Sigmoid colon (tissue), 7 donors: ENCODE measurements at places on chromosomes 12 and 14. TPM values are rescaled to one million over a fixed set of nuclear protein-coding genes. Genes with fewer than 3 reads are reported as not detected.

Gene CABP1
- 0.92 TPM for polyA plus RNA-seq

Gene TAS2R9
- polyA plus RNA-seq: not detected

Gene LRRC10
- 0.01 TPM for polyA plus RNA-seq

Gene SPIC
- polyA plus RNA-seq: not detected

Gene FAM181A
- polyA plus RNA-seq: not detected

Gene TMEM117
- 3.8 TPM for polyA plus RNA-seq

Gene TROAP
- polyA plus RNA-seq: 4.8 TPM

Gene PSME2
- polyA plus RNA-seq: 356 TPM

Gene ERG28
- polyA plus RNA-seq: 25.3 TPM

Gene KCNK13
- 0.51 TPM for polyA plus RNA-seq

Gene TMBIM4
- 77.2 TPM for polyA plus RNA-seq

Gene TRHDE
- polyA plus RNA-seq: 1.2 TPM

- no peak for DNase-seq
These were observed 15.2 kb downstream of the FBXO33 start for GRCh38 chr14:39417014-39417413.

DNA sequence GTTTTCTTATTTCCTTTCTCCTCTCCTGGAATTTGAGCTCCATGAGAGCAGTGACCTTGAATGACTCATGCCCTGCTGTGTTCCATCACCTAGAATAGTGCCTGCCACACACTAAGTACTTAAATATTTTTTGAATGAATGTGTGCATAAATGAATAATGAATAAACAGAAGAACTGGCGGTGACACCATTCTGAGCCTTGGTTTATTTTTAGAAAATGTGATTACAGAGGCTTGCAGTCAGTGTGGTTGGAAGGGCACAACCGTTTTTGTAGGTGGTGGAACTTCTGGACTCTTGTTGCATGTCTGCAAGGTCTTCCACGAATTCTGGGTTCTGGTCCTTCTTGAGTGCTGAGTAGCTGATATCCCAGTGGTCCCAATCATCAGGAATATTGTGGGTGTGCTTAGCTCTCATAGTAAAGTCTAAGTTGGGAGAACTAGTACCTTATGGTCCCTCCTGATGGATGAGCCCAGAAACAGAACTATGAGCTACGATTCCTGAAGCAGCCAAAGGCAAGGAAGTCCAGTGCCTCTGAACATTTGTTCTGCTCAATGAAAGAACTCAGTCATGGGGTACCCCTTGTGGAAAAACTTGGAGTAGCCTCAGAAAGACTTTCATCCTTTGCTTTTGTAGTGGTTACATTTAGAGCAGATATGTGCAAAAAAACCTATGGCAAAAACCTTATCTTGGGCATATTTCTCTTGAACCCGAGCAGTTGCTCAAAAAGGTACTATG lies 28.8 kb upstream of the BHLHE41 start:
- no peak for DNase-seq

DNA sequence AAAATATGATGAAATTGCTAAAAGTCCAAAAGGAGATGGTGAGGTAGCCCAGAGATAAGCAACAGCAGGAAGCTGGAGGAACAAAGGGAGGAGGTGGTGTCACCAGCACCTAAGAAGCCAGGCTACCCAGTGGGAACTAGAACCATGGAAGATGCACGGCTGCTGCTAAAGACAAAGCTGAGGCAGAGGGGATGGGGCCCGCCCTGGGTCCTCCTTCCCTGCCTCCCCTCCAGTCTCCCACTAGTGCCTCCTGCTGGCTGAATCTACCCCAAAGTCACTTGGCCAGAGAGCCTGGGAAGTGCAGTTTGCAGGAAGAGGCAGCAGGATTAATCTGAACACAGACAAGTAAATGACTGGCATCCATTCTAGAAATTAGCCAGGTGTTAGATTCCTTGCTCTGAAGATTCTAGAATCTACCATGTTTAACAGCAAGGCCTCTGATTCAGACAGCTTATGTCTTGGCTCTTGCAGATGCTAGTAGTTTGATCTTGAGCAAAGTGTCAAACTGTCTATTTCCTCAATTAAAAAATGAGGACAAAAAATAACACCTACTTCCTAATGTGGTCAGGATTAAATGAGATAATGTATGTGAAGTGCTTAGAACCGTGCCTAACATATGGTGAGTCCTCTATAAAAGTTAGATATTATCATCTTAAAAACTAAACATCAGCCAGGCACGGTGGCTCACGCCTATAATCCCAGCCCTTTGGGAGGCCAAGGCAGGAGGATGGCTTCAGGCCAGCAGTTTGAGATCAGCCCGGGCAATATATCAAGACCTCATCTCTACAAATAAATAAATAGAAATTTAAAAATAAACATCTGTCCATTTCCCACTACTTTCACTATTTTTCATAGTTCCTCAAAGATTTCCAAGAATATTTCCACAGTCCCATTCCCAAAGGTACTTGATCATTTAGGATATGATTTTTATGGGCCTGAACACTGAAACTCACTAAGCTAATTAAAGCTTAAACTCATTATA lies 5.8 kb upstream of the LRP10 start:
- no peak for DNase-seq

DNA sequence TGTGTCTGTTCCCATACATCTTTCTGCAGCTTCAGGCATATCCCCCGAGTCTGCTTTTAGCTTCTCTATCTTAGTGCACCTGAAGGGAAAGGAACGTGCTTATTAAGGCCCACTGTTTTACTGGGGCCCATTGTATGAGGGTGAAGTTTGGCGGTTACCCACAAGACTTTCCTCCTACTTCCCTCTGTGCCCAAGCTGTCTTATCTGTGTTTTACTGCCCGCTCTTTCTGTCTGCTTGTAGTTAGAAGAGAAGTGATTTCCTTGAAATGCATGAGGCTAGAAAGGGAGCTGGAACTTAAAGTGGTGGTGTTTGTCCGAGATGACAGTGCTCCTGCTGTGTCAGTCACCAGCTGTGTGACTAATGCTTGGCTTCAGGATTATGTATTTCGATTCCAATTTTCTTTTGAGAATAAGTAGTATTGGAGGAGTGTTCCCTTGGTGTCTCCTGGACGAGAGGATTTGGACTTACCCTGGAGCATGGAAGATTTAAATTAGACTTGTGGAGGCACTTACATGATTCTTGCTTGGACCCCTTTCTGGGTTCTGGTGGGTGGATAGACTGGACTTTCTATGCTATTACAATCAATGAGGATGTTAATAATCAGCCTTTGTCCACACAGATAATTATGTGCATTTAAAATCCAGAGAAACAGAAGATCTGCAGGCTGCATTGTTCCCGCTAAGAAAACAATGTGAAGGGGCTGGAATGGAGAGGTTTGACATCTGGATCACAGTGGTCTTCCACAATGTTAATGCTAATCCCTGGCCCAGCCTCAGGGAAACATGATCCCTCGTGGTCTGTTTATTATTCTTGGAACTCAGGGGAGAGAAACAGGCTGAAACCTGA lies 13.9 kb upstream of the KRT86 start:
- DNase-seq: no peak

- DNase-seq: no peak
These were observed 17.9 kb upstream of the CFAP54 start for GRCh38 chr12:96471368-96472050.

- DNase-seq: no peak
These were observed 34.1 kb downstream of the ERGIC2 start for GRCh38 chr12:29346769-29347421.

GRCh38 chr12:12553208-12553785 lies 9.4 kb downstream of the DUSP16 start:
- no peak for DNase-seq

GRCh38 chr12:118618695-118619094 lies 242.3 kb downstream of the SUDS3 start:
- no peak for DNase-seq

DNA sequence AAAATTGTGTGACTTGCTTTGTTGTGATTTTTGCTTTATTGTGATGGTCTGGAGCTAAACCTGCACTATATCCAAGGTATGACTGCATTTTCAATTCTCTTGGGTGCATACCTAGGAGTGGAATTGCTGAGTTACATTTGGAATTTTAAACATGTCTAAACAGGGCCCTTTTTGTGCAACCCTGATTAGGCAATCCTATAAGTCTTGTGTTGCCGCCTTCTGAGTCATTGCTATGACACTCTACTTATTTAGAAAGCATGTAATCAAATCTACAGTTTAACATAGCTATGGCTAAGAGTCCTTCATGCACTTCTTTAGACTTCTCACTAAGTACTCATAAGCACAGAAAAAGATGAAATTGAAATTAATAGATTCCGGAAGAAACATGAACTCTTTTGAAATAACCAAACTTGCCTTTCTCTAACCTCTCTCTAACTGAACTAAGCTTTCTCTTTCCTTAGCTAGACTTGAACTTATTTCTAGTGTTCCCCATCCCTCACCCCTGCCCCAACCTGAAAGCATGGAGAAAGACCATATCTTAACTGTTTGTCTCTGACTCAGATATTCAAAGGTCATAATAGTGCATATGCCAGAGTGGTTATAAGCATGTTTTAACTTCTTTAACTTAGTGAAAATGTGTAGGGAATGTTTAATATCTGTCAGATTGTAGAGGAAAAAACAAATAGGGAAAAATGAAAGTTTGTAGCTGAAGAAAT lies 203.0 kb downstream of the SNAPC1 start:
- DNase-seq: no peak

GRCh38 chr12:113359133-113359938 lies 949 bp downstream of the PLBD2 start:
- peak; percentile 80 for DNase-seq

GRCh38 chr12:113194971-113195391 lies 9.5 kb downstream of the RITA1 start:
- DNase-seq: no peak

DNA sequence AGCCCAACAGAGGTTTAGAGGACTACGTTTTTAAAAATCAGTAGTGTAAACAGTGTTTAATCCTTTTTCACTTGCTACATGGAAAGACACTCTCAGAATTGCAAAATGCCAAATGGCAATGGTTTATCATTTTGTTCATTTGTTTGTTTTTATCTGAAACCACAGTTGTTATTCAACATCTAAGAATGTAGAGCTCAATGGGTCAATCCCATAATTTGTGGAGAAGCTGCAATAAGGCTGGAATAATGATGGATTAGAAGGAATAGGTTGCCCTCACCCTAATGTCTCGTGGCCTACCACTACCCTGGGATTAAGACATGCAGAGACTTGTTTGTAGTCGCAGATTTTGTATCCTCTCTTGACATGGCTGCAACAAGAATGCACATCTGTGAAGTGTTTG lies 115.7 kb downstream of the LLPH start:
- no peak for DNase-seq

GRCh38 chr12:13425766-13426165 lies 229.2 kb downstream of the EMP1 start:
- no peak for DNase-seq

DNA sequence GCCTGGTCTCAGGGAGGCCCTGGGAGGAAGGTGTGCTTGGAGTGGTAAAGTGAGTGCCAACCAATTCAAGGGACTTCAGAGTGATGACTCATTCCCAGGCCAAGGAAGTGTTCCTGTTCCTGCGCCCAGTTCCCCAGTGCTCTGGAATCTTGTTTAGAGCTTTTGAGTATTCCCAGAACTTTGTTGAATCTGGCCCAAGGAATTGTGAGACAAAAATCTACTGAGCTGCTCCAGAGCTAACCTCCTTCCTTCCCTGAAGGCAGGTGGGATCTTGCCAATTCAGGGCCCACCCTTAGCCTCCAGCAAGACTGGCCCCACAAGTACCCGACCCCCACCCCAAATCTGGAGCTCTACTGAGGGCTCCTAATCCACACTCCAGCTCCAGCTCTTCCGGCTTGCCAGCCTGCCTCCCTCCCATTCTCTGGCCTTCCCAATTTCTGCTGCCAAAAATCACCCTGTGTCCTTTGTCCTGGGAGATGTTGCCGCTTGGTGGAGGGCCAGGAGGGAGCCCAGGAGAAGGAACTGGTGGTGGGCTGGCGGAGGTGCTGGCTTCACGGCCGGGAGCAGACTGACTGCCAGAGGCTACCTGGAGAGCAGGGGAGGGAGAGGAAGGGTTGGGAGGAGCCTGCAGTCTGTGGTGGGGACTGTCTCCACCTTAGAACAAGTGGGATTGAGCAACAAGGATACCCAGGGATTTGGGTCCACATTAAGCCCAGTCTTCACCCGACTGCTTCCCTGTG lies 2.0 kb upstream of the ATN1 start:
- peak; percentile 95 for DNase-seq

DNA sequence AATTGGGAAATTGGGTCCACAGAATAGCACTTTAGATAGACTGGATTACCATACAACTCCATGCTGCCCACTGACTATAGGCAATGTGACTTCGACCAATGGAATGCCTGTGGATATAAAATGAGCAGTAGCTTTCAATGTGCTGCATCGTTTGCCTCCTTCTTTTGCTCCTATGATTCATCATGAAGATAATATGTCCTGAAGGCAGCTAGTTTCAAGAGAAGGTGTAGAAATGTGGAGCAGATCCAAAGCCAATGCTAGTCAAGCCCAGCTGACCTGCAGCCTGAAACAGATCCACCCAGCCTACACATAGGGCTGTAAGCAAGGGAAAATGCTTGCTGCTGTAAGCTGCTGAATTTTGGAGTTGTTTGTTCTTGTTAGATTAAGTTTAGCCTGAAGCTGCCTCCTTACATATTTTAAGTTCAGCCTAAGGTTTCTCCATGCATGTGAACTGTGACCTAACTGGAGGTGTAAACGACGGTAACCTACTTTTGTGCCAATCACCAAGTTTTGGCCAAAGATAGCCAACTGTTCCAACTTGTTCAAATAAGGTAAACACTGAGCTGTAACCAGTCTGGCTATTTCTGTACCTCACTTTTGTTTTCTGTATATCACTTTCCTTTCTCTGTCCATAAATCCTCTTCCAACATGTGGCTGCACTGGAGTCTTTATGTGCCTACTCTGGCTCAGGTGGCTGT lies 169.1 kb upstream of the AVPR1A start:
- no peak for DNase-seq

- DNase-seq: no peak
These were observed 418.2 kb downstream of the VRK1 start for GRCh38 chr14:97215263-97215969.

DNA sequence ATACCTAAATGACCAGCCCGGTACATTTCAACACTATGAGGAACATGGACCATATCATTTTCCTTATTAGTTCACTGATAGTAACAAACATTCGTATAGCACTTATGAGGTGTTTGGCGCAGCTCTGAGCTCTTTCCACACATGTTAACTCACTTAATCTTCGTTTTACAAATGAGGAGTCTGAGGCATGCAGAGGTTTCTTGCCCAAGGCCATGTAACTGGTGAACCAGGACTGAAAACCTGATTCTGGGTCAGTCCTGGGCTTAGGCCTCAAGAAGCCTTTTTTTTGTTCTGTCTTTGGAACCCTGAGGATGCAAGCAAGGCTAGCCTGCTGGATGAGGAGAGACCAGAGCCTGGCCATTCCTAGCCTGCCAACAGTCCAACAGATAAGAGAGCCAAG lies 55.0 kb downstream of the C14orf132 start:
- no peak for DNase-seq

- DNase-seq: no peak
These were observed 85.4 kb downstream of the HECTD1 start for GRCh38 chr14:31122098-31122611.
